ENCODE measurements at places on chromosomes 7 and 10. TPM values are rescaled to one million over a fixed set of nuclear protein-coding genes. Genes with fewer than 3 reads are reported as not detected.

Gene NACAD
- 7.3 TPM for total RNA-seq

Gene NME8
- not detected for total RNA-seq

Gene TMEM270
- total RNA-seq, result not detected

Gene UBTD1
- total RNA-seq, result 4.2 TPM

Gene ANXA8
- total RNA-seq, result not detected

GRCh38 chr7:2476298-2476697, at the start of gene GRIFIN:
TSS of gene GRIFIN (minus strand) at chr7:2476398. CDS start at chr7:2476383, 15 bp downstream.
- DNase-seq, result no peak
- H3K27me3 ChIP-seq, result peaks cover 74% of the 10 kb centered on the region
- H3K36me3 ChIP-seq, result no peaks in the 10 kb centered on the region
- no peak within 1 kb of the TSS for H3K27ac ChIP-seq
- H3K4me3 ChIP-seq, result no peak within 1 kb of the TSS

DNA sequence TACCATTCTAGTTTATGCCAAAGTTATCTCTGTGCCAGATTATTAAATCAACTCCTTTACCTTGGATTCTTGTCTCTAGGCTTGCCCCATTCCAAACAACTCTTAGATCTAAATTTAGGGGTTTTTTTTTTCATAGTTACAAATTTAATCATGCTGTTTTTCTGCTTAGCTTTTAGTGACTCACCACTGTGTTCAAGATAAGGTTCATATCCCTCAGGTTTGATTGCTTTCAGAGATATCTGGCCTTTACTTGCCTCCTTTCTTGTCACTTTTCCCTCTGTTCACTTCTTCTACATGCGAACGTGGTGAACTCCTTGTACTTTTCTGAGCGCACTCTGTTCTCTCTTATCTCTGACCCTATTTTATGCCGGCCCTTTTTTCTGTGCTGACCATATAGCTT, 78.2 kb downstream of the VPS50 start:
- H3K4me3 ChIP-seq, result no peak overlapping the region
- H3K27ac ChIP-seq, result no peak overlapping the region
- no peaks in the 10 kb centered on the region for H3K4me1 ChIP-seq

DNA sequence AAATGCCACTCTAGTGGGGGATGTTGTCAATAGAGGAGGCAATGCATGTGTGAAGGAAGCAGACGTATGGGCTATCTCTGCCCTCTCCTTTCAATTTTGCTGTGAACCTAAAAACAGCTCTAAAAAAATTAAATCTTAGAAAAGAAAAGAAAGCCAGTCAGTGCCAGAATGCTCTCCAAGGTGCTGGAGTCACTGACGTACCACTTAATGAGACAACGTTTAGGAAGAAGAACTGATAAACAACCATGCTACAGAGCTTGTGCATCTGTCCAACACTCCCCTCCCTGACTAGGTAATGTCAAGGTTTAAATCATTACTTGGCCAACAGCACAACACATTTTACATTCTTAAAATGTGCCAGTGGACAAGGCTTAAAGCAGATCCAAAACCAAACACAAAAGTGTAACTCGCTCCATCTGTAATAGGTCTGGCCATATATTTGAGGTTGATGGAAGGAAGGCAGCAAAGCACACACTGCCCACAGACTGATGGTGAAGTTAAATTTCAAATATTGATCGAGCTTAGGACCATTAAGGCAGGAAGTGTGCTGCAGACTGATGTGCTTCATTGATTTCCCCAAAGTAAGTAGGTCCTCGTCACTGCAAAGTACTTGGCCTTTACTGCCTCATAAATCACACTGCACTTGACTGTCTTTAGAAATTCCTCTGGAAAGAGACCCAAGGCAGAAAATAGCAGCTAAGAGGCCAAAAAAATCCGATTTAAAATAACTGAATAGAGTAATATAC, 15.5 kb downstream of the ARMH3 start:
- no peaks in the 10 kb centered on the region for H3K27me3 ChIP-seq
- no peak for DNase-seq
- no peak overlapping the region for H3K27ac ChIP-seq

- H3K4me1 ChIP-seq, result peaks cover 23% of the 10 kb centered on the region
- no peak overlapping the region for H3K27ac ChIP-seq
- no peaks in the 10 kb centered on the region for H3K27me3 ChIP-seq
- no peak overlapping the region for H3K4me3 ChIP-seq
Measured at GRCh38 chr7:47819607-47819920, 128.7 kb downstream of the PKD1L1 start.

DNA sequence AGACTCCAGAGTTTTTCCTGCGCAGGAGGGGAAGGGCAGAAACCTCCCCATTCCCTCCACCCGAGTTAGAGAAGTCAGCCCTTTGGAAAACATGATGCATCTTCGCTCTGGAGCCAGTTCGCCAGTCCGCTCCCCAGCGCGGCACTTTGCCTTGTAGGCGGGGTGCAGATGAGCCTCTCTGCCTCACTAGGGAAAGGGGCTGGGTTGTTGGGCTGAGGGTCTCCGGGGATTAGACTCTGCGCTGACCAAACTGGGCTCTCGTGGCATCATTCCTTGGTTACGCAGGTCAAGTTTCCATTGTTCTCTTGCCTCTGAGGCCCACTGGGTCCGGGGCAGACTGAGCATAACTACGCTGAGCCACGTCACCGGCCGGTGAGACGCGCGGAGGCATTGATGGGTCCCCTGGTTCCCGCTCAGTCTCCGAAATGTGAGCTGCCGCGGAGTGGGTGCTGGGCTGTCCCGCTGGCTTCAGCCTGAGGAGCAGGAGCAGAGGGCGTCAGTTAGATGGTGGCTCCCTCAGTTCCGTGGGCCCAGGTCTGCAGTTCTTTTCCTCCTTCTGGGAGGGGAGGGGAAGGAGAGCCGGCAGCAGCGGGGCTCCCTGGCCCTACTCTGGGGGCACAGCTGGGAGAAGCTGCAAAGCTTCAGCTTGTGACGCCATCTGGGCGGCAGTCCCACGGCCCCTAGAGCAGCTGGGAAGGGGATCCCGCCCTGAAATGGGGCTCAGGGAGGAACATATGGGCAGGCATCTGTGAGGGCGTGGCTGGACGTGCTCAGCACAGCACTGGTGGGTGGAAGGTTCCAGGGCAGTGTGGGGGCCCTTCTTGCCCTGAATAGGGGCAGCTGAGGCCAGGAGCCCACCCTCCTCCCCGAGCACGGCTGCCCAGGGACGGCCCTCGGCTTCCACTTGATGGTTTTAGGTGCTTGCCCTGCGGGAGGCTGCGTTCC, 121.3 kb upstream of the BTBD16 start:
- DNase-seq, result no peak
- no peaks in the 10 kb centered on the region for H3K36me3 ChIP-seq
- H3K27me3 ChIP-seq, result no peaks in the 10 kb centered on the region
- peaks cover 78% of the 10 kb centered on the region for H3K4me1 ChIP-seq
- peak overlapping the region; percentile 90 for H3K27ac ChIP-seq

Data from esophagus muscularis mucosa (tissue), 4 donors.